NB4 (cell line): ENCODE measurements at places on chromosomes 7 and 10.

DNA sequence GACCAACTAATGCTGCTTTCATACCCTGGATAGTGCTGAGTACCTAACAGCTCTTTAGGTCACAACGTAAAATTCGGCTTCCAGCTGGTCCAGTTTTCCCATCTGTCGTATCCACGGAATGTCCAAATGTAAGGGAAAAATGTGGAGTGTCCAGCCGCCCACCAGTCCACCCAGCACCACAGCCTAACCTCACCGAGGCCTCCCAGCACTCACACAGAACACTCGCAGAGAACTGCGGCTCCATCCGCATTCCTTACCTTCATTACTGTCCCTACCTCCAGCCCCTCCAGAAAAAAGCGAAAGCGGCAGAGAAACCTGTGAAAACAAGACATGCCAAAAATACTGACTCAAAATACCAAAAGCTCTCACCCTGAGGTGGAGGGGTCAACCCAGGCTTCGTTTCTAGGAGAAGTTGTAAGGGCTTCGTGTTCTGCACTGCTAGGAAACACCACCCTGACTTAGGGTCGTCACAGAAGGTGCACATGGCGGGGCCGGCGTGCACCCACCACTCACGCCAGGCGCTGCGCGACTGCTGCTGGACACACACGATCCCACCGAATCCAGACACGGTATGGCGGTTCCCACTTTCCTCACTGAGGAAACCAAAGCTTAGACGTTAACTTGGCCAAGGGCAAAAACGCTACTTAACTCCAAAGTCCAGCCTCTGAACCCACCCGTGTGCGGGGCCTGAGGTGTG, 73.9 kb downstream of the AMZ1 start:
- DNase-seq = no peak

GRCh38 chr10:73650537-73651331, 5.1 kb downstream of the SYNPO2L start:
- peak; percentile 74 for DNase-seq

DNA sequence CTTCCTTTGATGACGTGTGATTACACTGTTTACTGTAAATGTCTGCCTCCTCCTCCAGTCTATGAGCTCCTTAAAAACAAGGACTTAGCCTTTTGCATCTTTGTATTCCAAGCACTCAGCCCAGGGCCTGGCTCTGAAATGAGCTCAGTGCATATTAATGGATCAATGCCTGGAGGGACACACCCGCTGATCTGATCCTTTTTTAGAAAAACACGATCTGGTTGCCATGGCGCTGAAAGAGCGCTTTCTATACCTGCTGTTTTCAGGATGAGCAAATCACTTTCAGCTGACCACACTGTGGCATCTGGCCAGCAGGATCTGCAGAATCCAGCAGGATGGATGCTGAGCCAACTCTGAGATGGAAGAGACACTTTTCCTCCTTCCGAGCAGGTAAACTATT, 37.8 kb upstream of the GARS1 start:
- DNase-seq = no peak

DNA sequence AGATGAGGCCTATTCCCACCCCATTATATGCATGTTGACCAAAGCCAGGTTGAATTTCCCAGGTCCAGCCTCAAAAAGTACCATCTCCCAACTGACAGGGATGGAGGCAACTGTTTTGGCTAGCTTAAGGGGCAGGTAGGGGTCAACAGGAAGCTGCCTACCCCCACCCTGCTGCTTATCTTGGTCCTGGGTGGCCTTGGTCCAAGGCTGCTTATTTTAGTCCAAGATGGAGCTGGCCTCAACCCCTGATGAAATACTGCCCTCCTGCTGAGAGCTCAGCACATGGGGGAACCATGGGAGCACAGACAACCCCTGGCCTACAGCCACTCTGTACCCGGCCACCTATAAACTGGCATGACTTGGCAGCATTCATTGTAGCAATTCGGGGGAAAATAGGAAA, 23.1 kb downstream of the MYO1G start:
- peak; percentile 65 for DNase-seq

DNA sequence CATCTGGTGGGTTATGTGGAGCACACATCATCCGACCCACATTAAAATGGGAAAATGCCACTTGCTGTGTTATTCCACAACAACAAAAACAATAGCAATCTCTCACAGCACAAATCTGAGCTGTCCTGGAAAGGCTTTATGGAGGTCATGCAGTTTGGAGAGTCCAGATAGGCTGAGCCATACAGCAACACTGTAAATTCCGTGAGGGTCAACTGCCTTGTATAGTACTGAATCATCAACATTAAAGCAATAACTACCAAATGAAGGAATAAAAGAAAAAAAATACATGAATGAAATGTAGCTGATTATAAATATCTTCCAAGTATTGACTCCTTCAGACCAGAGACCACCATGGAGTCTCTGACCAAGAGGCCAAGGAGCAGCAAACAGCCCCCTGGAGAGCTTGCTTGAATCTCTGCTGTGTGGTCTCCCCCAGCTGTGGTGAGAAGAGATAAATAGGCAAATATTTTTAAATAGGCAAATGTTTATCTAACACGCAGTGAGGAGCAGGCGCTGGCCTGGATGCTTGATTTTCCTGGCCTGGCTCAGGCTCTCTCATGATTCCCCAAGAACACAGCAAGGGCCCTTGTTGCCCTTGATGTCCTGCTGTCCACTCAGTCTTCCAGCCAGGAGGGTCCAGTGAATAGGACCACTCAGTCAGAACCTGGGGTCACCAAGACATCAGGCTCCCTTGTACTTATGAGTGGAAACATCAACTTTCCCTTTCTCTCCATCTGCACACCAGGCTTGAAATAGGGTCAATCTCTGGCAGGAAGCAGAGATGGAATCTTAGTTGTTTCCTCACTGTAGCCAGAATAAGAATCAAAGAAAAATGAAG, 1021.3 kb downstream of the XPNPEP1 start:
- DNase-seq = no peak

- no peak for DNase-seq
These were observed 34.5 kb upstream of the CYP26C1 start for GRCh38 chr10:93026072-93026471.

- peak; percentile 99 for DNase-seq
These were observed at the start of gene RABGEF1 for GRCh38 chr7:66740302-66740979. Gene RABGEF1, plus strand, starts transcription at chr7:66740733. Its CDS starts 31,167 bp downstream, at chr7:66771900.

- no peak for DNase-seq
These were observed 42.7 kb upstream of the SMIM30 start for GRCh38 chr7:113161050-113161449.

DNA sequence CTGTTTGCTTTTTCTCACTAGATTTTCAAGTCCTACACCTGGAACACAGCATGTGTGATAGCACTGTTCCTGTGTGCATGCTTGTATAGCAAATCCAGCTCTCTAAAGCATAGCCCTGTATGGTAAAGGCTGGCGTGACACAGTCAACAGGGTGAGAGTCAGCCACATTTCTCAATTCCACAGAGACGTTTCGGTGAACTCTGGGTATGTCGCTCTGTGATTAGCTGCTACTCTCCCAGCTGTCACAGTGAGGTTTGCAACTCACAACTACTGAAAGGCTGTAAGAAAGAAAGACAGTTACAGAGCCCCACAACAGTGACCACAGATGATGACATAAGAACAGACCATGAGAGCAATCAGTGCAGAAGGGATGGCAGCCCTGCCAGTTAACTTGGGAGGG, 170.6 kb upstream of the IMMP2L start:
- DNase-seq = peak; percentile 13

GRCh38 chr7:50405221-50405620, 44.9 kb downstream of the FIGNL1 start:
- DNase-seq = no peak
